Peyer's patch (tissue), 4 donors: ENCODE measurements at places on chromosomes 2 and 18. TPM values are rescaled to one million over a fixed set of nuclear protein-coding genes. Genes with fewer than 3 reads are reported as not detected.

GCKR gene
- 0.53 TPM for total RNA-seq

IGFBP5 gene
- 56.8 TPM for total RNA-seq

GRCh38 chr2:31886700-31887099 is 124.1 kb downstream of the MEMO1 start:
- DNase-seq: no peak

- DNase-seq: no peak
These were observed at the start of gene TNS1 for GRCh38 chr2:218002845-218003180. TSS of gene TNS1 (minus strand) at chr2:218002995. CDS start at chr2:218002872, 123 bp downstream.

- no peak for DNase-seq
These were observed 176.6 kb upstream of the CREB1 start for GRCh38 chr2:207352978-207353671.

GRCh38 chr18:52312346-52312745 is 27.7 kb upstream of the DCC start:
- DNase-seq: no peak

GRCh38 chr2:223420048-223420447 is 182.1 kb downstream of the SCG2 start:
- no peak for DNase-seq

DNA sequence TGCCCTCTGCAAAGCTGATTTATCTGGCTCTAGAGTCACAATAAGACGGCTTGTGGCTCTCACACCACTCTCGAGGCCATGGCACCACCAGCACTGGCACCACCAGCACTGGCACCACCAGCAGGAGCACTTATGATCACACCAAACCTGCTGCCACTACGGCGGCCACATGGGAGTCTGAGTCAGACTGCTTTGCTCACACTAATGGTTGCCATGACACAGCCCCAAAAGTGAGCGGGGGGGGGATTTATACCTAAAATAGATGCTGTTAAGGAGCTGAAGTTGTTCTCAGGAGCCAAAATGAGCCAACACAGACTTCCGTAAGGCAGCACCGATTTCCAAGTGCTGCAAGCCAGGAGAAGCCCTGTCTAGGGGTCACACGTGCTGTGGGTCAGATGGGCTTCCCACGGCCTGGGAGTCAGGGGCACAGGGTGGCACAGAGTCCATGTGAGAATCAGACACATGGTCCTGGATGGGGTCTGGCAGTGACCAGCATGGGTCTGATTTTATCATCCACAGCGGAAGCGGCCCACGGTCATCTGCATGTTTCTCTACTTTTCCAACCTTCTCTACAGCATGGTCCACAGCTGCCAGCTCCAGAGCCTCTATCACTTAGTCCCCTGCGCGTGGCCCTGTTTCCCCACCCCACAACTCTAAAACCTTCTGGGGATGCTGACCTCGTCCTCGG is 16.7 kb downstream of the DNMT3A start:
- DNase-seq: no peak

DNA sequence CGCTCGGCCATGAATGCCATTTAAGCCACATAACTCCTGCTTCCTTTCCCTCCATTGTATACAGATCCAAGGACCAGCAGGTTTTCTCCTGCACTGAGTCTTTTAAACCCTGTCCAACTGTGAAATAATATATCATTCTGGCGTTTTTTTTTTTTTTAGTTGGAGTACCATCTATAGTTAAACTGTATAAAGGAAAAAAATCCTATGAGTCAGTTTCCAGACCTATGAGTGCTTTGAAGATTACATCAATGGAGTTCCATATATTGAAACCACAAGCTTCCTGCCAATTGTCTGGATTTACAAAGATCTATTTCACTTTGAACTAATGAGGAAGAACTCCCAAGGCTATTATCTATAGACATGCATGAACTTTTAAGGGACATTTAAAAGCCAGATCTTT is 2.4 kb upstream of the MALT1 start:
- no peak for DNase-seq
